Stimulated activated naive B cell treated with anti-CD40 and anti-IgM and Interleukin-4, amounts not matched to agents 10 μg/mL and 1 μg/mL and 100 μg/mL, for 72 hours (primary cell): ENCODE measurements at places on chromosomes 3 and 15.

DNA sequence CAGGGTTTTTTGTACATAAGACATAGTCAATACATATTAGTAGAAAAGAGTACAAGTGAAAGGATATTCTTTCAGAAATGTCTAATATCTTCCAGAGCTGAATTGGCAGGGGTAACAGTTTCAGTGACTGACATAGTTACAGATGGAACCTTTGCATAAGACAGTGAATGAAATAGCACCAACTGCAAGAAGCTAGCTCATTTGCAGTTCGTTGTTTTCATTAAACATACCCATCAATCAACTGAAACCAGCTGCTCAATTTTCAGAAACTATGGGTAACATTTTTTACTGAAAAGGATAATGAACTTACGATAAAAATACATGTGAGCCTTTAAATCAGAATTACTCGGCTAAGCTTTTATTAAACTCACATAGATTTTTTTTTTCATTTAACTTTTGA, 93.9 kb upstream of the EPHA3 start:
- H3K4me3 ChIP-seq, result no peak overlapping the region
- no peaks in the 10 kb centered on the region for H3K4me1 ChIP-seq
- no peak overlapping the region for H3K27ac ChIP-seq

- H3K4me3 ChIP-seq, result peak overlapping the region; percentile 17
- no peak for DNase-seq
- peaks cover 33% of the 10 kb centered on the region for H3K27me3 ChIP-seq
- H3K36me3 ChIP-seq, result no peaks in the 10 kb centered on the region
Observed at GRCh38 chr3:12875857-12876836, 34.8 kb upstream of the RPL32 start.

DNA sequence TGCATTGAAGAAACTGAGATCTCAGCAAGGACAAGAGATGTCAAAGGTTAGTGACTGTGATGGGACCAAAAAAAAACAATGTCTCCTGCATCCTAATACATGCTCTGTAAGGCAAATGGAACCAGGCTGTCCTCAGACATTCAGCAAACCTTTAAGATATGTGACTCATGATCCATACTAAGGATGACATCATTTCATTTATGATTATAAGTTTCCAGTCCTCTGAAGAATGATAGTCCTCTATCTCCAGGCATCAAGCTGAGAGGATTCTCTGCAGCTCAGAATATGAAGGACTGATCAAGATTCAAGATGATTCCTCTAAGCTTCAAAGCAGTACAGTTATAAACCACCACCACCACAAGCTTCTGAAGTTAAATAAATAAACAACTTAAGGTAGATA, 47.6 kb downstream of the SSR3 start:
- no peak overlapping the region for H3K27ac ChIP-seq
- H3K4me1 ChIP-seq, result no peaks in the 10 kb centered on the region
- no peak overlapping the region for H3K4me3 ChIP-seq
- DNase-seq, result no peak

- H3K27ac ChIP-seq, result no peak overlapping the region
- no peak for DNase-seq
- H3K27me3 ChIP-seq, result no peaks in the 10 kb centered on the region
- H3K4me1 ChIP-seq, result peaks cover 11% of the 10 kb centered on the region
- peak overlapping the region; percentile 95 for H3K4me3 ChIP-seq
Observed at GRCh38 chr3:97765336-97765735, 778 bp downstream of the ARL6 start.

DNA sequence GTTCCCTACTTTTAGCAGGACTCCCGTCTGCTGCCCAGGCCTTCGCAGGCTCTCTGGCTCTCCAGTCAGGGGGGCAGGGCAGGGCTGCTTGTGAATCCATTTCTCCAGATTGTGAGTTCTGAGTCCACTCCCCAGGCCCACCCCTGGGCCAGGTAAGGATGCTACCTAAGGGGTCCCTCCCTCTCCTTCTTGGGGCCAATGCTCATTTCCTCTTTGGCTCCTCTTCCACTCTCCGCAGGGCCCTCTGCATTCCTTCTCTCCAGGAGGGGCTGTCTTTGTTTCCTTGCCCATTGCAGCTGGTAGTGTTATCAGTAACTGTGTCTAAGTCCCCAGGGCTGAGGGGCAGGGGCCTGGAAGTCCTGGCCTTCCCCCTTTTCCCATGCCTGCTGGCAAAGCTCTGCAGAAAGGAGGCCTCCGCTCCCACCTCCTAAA, 13.0 kb upstream of the CACNA2D2 start:
- DNase-seq, result no peak
- peak overlapping the region; percentile 84 for H3K27ac ChIP-seq
- peak overlapping the region; percentile 50 for H3K4me3 ChIP-seq
- no peaks in the 10 kb centered on the region for H3K36me3 ChIP-seq

DNA sequence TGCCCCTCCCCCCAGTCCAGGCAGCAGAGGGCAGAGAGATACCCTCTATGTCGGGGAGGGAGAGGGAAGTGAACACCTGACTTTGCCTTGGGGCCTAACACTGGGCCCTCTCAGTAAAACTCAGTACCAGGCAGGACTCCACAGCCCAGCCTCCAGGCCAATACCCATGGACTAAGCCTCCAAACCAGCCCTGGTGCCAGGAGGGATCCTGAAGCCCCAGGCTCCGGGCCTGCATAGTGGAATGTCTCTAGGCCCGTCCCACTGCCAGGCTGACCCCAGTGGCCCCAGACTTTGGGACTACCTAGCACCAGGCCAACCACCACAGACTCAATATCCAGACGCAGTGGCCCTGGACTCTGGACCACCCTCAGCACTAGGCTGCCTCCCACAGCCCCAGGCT, 46.6 kb downstream of the CRYGS start:
- no peak for DNase-seq
- H3K27me3 ChIP-seq, result peaks cover 12% of the 10 kb centered on the region
- H3K27ac ChIP-seq, result no peak overlapping the region
- peaks cover 20% of the 10 kb centered on the region for H3K4me1 ChIP-seq

DNA sequence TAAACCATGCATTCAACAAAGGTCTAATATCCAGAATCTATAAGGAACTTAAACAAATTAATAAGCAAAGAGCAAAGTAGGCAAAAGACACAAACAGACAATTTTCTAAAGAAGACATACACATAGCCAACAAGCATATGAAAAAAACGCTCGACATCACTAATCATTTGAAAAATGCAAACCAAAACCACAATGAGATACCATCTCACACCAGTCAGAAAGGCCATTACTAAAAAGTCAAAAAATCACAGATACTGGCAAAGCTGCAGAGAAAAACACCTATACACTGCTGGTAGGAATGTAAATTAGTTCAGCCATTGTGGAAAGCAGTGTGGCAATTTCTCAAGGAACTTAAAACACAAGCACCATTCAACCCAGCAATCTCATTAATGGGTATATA, 53.8 kb downstream of the FSIP1 start:
- DNase-seq, result no peak
- H3K27ac ChIP-seq, result no peak overlapping the region
- no peaks in the 10 kb centered on the region for H3K36me3 ChIP-seq
- H3K4me3 ChIP-seq, result no peak overlapping the region

GRCh38 chr3:113695786-113696645, at the start of gene USF3:
Gene USF3, minus strand, starts transcription at chr3:113696642. Its CDS starts 21,764 bp downstream, at chr3:113674878.
- no peak within 1 kb of the TSS for H3K4me3 ChIP-seq
- peak; percentile 74 for DNase-seq
- peak within 1 kb of the TSS; percentile 99 for H3K27ac ChIP-seq

DNA sequence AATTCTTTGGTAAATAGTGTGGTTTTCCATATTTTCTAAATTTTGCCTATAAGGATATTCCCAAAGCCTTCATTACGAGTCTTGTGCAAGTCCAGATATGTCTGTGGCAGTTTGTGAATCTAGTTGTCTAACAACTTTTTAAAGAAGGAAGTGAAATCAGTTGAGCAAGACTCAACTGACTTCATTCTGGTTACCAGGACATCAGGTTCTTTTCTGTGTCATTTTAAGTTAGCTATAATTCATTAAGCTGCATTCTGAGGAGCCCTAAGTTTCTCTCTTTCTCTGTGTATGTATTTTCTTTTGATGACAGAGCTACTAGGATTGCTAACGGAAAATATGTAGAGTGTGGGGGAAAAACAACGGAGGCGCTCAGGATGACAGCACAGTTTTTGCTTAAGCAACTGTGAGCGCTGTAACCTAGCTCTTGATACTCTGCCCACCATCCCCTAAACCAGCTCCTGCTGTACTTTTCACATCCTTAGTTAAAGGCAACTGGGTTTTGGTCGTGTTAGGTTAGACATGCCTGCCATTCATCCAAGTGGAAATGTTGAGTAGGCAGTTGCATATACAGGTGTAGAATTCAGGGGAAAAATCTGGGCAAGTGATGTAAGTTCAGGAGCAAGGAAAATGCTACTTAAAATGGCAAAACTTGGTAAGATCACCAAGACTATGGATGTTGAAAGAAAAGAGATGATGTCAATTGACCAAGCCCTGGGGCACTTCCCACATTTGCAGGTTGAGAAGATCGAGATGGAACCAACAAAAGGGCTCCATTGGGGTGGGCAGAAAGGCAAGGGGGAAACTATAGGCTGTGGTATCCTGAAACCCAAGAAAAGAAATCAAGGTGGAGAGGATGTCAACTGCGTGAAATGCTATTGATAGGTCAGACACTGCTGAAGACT, 9.2 kb downstream of the MFSD1 start:
- peaks cover 48% of the 10 kb centered on the region for H3K36me3 ChIP-seq
- H3K4me1 ChIP-seq, result peaks cover 16% of the 10 kb centered on the region
- H3K27me3 ChIP-seq, result no peaks in the 10 kb centered on the region
- DNase-seq, result no peak
- H3K4me3 ChIP-seq, result no peak overlapping the region

GRCh38 chr15:69237718-69238117, 61.0 kb upstream of the PAQR5 start:
- no peaks in the 10 kb centered on the region for H3K4me1 ChIP-seq
- no peak overlapping the region for H3K27ac ChIP-seq
- H3K27me3 ChIP-seq, result no peaks in the 10 kb centered on the region
- no peak for DNase-seq

GRCh38 chr3:50630877-50631276, 13.9 kb downstream of the MAPKAPK3 start:
- no peak for DNase-seq
- H3K4me1 ChIP-seq, result peaks cover 80% of the 10 kb centered on the region
- H3K4me3 ChIP-seq, result no peak overlapping the region

DNA sequence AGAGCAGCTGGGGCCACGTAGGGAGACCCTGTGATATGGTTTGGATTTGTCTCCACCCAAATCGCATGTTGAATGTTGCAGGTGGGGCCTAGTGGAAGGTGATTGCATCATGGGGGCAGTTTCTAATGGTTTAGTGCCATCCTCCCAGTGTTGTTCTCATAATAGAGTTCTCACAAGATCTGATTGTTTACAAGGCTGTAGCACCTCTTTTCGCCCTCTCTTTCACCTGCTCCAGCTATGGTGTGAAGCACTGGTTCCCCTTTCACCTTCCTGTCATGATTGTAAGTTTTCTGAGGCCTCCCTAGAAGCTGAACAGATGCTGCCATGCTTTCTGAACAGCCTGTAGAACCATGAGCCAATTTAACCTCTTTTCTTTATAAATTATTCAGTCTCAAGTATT, 198.9 kb upstream of the CBLB start:
- no peak overlapping the region for H3K4me3 ChIP-seq
- H3K4me1 ChIP-seq, result peaks cover 8% of the 10 kb centered on the region
- no peak for DNase-seq
- no peaks in the 10 kb centered on the region for H3K36me3 ChIP-seq
- H3K27ac ChIP-seq, result no peak overlapping the region

DNA sequence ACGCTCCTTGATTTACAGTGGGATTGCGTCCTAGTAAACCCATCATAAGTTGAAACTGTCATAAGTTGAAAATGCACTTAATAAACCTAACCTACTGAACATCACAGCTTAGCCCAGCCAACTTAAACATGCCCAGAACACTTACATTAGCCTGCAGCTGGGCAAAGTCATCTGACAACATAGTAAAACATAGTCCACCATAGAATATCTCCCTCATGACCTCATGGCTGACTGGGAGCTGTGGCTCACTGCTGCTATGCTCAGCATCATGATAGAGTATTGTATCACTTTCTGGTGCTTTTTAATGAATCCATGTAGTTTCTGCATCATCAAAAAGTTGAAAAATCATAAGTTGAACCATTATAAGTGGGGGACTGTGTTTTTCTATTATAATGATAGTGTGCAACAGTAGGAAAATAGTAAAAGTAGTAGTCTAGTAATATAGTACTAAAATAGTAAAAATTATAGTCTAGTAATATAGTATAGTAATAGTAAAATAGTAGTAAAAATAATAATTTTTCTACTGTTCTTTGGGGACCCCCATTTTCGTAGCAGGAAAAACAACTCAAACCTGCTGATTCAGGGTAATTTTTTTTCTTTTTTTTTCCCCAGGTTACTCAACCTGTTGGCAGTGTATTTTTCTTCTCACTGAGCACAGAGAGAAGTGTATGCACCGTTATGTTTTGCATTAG, 233.5 kb downstream of the MYRIP start:
- no peak overlapping the region for H3K27ac ChIP-seq
- H3K36me3 ChIP-seq, result no peaks in the 10 kb centered on the region
- no peaks in the 10 kb centered on the region for H3K27me3 ChIP-seq
- no peaks in the 10 kb centered on the region for H3K4me1 ChIP-seq
- H3K4me3 ChIP-seq, result no peak overlapping the region

- DNase-seq, result no peak
- peaks cover 14% of the 10 kb centered on the region for H3K4me1 ChIP-seq
- H3K27me3 ChIP-seq, result no peaks in the 10 kb centered on the region
- no peak overlapping the region for H3K27ac ChIP-seq
- no peaks in the 10 kb centered on the region for H3K36me3 ChIP-seq
- no peak overlapping the region for H3K4me3 ChIP-seq
Observed at GRCh38 chr3:128971421-128972100, 22.3 kb downstream of the CFAP92 start.

GRCh38 chr3:134839990-134840389, 44.9 kb downstream of the EPHB1 start:
- H3K4me3 ChIP-seq, result no peak overlapping the region
- H3K27ac ChIP-seq, result no peak overlapping the region
- peak; percentile 6 for DNase-seq
- H3K27me3 ChIP-seq, result peaks cover 11% of the 10 kb centered on the region
